ENCODE measurements at places on chromosomes 7 and 10. TPM values are rescaled to one million over a fixed set of nuclear protein-coding genes. Genes with fewer than 3 reads are reported as not detected.

The CABCOCO1 gene
- 2.5 TPM for total RNA-seq

The C7orf33 gene
- 0.19 TPM for total RNA-seq

The AKR1E2 gene
- total RNA-seq, result 37.0 TPM

The CPA4 gene
- 0.31 TPM for total RNA-seq

The MYOZ1 gene
- 2.4 TPM for total RNA-seq

The EZH2 gene
- total RNA-seq, result 27.0 TPM

The CACNB2 gene
- total RNA-seq, result 1.4 TPM

The PTPRZ1 gene
- 1.9 TPM for total RNA-seq

The AKR1C4 gene
- 0.63 TPM for total RNA-seq

The C10orf71 gene
- total RNA-seq, result 0.12 TPM

The FOXI2 gene
- total RNA-seq, result 0.74 TPM

The COMTD1 gene
- 22.8 TPM for total RNA-seq

The JAKMIP3 gene
- 4.6 TPM for total RNA-seq

The GIMAP1 gene
- 1.7 TPM for total RNA-seq

The TEX36 gene
- total RNA-seq, result 24.6 TPM

The MDH2 gene
- 102 TPM for total RNA-seq

The LOXL4 gene
- 38.2 TPM for total RNA-seq

The SPDYE2B gene
- 10.6 TPM for total RNA-seq

The CLEC5A gene
- 0.31 TPM for total RNA-seq

The NDUFB8 gene
- 141 TPM for total RNA-seq

The GPR141 gene
- total RNA-seq, result 3.5 TPM

The ANKRD61 gene
- 8.4 TPM for total RNA-seq

The FXYD4 gene
- total RNA-seq, result 1.4 TPM

The PNPLA8 gene
- 23.5 TPM for total RNA-seq

The GTPBP4 gene
- total RNA-seq, result 54.9 TPM

The R3HCC1L gene
- total RNA-seq, result 39.5 TPM

The TSPAN33 gene
- total RNA-seq, result 25.7 TPM

The HNRNPA2B1 gene
- total RNA-seq, result 343 TPM

The UMAD1 gene
- 17.3 TPM for total RNA-seq

The METTL27 gene
- total RNA-seq, result 3.5 TPM

The ELFN1 gene
- 2.8 TPM for total RNA-seq

The CDK5 gene
- 10.5 TPM for total RNA-seq

The LRRC61 gene
- total RNA-seq, result 35.4 TPM

The RNLS gene
- total RNA-seq, result 27.1 TPM

The MKX gene
- 4.2 TPM for total RNA-seq

The WNT8B gene
- not detected for total RNA-seq

The MOGAT3 gene
- not detected for total RNA-seq

The POU6F2 gene
- total RNA-seq, result 3.4 TPM

The HOXA1 gene
- total RNA-seq, result 0.79 TPM

The FAM171A1 gene
- 10.8 TPM for total RNA-seq

The AGR3 gene
- not detected for total RNA-seq

The TLL2 gene
- 0.39 TPM for total RNA-seq

The WDFY4 gene
- 10.2 TPM for total RNA-seq

The ZSCAN21 gene
- total RNA-seq, result 36.3 TPM

The CPA2 gene
- total RNA-seq, result 1.4 TPM

The MLXIPL gene
- 160 TPM for total RNA-seq

The AZGP1 gene
- total RNA-seq, result 42.1 TPM

The CUZD1 gene
- 2.0 TPM for total RNA-seq

The ANLN gene
- 17.3 TPM for total RNA-seq

The CHAT gene
- total RNA-seq, result 0.93 TPM

The RNF133 gene
- total RNA-seq, result 11.1 TPM

The SEMA3E gene
- 0.19 TPM for total RNA-seq

The PPP1R9A gene
- 47.0 TPM for total RNA-seq

The GPR158 gene
- total RNA-seq, result 2.5 TPM

The RHOBTB1 gene
- 47.1 TPM for total RNA-seq

The SLC39A12 gene
- 0.47 TPM for total RNA-seq

Measured in testis (tissue), 5 donors.